HFF-Myc (cell line): ENCODE measurements at places on chromosomes 6 and 20.

GRCh38 chr6:170288091-170288631 is 2.7 kb downstream of the DLL1 start:
- no peak for DNase-seq

GRCh38 chr6:143864234-143864633 is at the start of gene ZC2HC1B:
Gene ZC2HC1B (plus strand): TSS chr6:143864474. CDS start chr6:143864540, 66 bp downstream.
- DNase-seq: no peak

DNA sequence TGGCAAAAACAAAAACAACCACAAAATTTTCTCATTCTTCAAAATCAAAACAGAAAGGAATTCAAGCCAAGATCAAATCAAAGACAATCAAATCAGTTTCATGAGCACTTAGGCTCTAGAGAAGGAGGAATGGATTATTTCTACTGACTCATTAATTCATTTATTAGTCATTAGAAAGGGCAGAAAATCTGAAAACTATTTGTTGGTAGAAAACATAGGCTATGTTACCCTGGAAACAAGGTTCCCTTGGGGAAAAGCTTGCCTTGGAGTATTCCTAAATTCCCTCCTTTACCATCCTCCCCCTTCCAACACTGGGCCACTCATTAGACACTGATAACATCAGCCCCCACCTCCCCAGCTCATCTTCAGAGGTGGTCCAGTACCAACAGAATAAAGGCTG is 17.5 kb downstream of the KIF16B start:
- DNase-seq: no peak

GRCh38 chr20:23042270-23042669 is 7.2 kb downstream of the SSTR4 start:
- DNase-seq: no peak

DNA sequence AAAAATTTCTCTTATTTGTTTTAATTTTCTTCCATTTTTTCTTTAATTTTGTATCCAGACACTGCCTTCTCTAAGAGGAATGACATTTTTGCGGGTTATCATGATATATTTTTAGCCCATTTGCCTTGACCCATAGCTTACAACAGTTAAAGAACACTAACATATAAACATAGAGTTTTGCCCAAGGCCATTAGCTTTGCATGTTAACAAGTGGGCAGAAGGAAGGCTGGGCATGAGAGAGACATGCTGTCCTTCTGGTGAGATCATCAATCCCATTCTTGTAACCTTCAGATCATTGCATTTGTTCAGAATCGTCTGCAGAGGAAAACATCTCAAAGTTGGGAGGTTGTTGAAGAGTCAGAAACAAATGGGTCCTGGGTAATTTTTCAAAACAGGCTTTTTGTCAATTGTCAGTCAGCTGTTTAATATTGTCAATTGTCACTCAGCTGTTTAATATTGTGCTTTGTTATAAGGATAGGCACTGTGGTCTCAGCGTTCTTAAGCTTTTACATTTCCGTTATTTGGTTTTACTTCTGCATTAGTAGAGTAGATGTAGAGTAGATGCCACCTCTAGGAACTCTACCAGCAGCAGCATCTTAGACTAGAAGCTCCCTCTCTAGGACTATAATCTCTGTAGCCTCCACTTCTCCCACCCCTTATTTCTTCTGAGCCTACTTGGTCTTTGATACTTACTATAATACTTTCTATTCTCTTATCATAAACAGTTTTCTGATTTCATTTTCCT is 243.1 kb downstream of the ESR1 start:
- no peak for DNase-seq

DNA sequence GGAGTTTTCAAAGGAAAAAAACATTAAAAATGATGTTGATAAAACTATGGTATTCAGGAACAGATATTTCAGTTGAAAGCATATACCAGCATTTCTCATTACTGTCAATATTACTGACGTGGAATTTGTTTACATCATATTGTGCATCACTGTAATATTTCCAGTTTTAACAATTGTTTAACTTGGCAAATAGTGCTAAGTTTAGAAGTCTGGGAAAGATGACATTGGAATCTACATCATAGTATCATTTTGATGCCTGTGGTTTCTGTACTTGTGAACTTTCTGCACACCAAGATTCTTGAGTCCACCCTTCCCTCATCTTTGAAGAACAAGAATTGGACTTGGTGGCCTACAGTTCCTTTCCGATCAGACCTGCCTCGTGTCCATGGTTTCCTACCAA is 98.1 kb downstream of the RALGAPA2 start:
- no peak for DNase-seq

GRCh38 chr20:18225632-18226031 is 62.7 kb upstream of the ZNF133 start:
- DNase-seq: no peak

DNA sequence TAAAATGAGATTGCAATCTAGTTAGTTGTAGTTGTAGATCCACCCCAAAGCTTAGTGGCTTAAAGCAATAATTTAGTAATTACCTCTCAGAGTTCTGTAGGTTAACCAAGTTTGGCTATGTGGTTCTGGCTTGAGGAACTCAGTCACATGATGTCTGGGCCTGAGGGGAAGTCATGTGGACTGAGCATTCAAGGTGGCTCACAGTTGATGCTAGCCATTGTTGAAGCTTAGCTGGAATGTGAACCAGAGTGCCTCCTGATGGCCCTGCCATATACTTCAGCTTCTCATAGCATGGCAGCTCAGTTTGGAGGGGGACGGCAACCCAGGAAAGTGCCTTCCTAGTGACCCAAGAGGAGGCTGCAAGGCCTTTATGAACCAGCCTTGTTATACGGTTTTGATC is 263.2 kb upstream of the RNF217 start:
- DNase-seq: no peak

GRCh38 chr6:88165844-88166492 is at the start of gene CNR1:
Gene CNR1 (minus strand): TSS chr6:88166347. CDS start chr6:88145274, 21,073 bp downstream.
- DNase-seq: no peak

DNA sequence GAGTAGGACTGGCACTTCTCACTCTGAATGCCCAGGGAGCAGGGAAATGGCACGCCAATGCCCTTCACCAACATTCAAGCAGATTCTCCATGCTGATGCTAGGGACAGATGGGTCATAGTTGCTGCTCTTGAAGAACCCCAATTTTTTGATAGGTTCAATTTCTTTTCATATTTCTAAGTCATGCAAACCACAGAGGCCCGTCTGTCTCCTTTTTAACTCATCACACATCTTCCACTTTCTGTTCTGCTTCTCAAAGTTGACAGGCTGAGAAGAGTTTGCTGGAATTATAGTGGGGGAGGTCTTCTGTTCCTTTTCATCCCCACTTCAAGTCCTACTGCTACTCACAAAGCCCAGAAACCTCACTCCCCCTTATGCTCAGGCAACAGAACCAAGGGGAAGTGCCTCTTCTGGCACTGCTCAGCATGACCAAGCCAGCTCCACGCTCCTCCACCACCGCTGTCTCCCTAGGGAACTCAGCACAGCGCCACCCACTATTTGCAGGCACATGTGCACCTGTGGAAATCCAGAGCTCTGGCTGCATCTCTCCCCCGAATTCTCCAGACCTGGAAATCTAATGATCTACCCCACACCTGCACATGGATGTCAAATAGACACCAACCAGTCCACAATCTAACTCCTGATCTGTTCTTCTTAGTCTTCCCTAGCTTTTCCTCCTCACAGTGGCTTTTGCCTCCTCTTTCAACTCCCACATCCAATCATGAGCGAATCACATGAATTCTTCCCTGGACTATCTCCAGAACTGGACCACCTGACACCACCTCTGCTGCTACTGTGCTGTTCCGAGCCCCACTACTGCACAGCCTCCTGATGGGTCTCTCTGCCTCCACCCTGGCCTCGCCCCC is 10.7 kb downstream of the ZBTB24 start:
- DNase-seq: no peak

GRCh38 chr20:34547844-34548613 is 10.5 kb upstream of the MAP1LC3A start:
- DNase-seq: no peak

DNA sequence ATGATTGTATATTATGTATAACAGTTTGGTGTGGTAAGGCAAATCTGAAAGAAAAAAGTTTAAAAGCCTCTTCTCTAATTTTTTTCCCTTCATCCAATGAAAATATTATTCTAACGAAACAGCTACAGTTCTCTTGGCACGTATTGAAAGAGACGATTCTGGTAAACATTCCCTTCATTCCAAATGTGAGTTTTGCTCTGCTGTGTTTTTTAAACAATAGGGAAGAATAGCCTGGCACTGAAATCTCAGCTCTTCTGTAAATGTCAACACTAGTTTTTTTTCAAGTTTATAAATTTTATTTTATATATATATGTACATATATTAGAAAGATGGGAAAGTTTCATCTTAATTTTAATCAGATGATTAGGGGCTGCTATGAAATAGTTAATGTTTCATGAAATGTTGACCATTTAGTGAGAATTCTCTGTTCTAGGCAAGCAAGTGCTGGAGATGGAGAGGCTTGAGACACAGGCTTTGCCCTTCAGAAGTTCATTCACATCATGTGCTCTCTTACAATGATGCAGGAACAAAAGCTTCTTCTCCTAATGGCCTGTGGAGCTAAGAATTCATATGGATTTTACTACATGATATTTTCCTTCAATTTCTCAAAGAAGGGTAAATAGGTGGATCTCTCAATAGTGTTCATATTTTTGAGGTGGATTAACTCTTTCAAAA is 4.1 kb downstream of the PAQR8 start:
- DNase-seq: no peak

GRCh38 chr20:2859330-2860121 is 13.8 kb upstream of the PTPRA start:
- no peak for DNase-seq

GRCh38 chr20:6707321-6707831 is 60.1 kb upstream of the BMP2 start:
- DNase-seq: no peak

GRCh38 chr6:7203939-7204338 is 96.2 kb downstream of the RREB1 start:
- no peak for DNase-seq

DNA sequence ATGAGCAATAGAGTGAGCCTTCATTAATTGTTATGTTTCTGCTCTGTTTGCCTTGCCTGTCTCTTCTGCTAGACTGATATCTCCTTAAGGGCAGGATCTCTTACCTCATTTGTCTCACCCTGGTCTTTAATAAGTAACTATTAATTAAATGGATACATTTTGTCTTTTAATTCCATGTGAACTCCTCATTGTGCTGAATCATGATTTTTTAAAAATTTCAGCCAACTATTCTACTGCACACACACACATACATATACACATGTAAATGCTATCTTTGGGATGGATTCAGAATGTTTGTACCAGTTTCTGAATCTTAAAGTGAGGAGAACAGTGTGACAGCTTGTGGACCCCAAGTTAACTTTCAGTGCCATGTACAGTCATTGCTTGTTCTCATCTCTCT is 731.1 kb upstream of the MAP3K7 start:
- DNase-seq: no peak

DNA sequence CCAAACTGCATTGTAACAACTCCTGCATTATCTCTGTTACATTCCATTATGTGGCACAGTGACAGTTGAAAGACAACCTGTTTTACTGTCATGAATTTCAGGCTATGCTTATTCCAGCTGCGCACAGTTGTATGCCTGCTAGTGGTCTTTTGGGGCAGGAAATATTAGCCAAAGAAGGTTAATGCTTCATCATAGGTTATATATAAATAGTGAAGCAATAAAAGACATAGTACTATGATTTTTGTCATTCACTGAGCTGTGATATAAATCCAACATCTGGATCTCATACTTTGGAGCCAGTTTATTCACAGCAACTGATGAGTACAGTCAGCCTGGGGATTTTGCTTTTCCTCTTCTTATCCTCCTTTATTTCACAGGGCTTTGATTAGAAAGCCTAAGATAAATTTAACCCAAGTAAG is 55.6 kb downstream of the FILIP1 start:
- no peak for DNase-seq

GRCh38 chr6:107718341-107718740 is 105.8 kb downstream of the SCML4 start:
- DNase-seq: no peak

GRCh38 chr6:64280569-64280968 is 645.0 kb downstream of the PHF3 start:
- DNase-seq: no peak

DNA sequence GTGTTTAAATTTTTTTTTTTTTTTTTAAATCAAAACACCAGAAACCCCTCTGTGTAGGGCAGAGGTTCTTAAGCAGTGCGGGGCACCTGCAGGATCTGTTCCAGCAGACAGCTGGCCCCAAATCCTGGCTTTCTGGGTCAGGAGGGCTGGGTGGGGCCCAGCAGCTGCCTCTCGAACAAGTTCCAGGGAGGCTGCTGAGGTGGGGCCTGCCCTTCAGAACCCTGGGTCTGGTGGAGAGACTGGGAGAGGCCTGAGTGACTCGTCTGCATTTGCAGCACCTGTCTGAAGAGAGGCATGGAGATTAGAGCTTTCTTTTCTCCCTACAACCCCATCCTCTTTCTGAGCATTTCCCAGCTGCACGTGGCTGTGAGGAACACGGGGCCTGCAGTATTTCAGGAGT is 8.4 kb downstream of the PSMG4 start:
- no peak for DNase-seq

DNA sequence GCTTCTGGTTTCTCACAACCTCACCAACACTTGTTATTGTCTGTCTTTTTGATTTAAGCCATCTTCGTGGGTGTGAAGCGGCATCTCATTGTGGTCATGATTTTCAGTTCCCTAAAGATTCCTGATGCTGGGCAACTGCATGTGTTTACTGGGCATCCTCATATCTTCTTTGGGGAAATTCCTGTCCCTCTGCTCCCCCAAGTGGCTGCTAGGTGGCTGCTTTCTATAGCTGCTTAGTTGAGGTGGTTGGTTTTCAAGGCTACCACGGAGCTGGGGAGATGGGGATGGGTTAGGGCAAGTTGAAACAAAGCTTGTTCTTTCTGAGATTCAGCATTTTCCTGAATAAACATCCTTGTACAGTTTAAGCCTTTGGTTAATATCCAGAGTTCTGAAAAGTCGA is 403.9 kb upstream of the SULF2 start:
- no peak for DNase-seq

DNA sequence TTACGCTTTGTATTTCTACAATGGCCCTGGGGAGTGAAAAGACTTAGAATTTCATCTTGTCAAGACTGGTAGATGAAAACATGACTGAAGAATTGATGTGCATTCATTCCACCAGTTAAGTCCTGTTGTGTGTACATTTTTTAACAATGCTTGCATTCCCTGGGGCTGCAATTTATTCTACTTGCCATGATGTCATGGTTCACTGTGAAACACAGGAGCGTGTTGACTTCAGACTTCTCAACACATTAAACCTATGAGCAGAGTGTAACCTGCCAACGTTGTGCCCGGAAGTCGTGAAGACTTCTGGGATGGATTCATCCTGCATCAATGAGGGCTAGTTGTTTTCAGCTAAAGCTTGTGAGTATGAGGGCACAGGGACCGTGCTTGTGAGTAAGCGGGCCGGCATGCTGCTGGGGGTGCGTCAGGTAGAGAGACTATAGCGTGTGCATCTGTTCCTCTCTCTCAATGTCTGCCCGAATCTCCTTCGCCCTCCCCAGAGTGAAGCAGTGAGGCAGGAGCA is 26.3 kb upstream of the RIMS4 start:
- no peak for DNase-seq

GRCh38 chr6:130964289-130964688 is 98.8 kb downstream of the EPB41L2 start:
- DNase-seq: no peak
